Psoas muscle (tissue), 8 donors: ENCODE measurements at places on chromosomes 4 and X. TPM values are rescaled to one million over a fixed set of nuclear protein-coding genes. Genes with fewer than 3 reads are reported as not detected.

- DNase-seq, result no peak
Observed at GRCh38 chr4:181161669-181162068, 1081.5 kb upstream of the TENM3 start.

DNA sequence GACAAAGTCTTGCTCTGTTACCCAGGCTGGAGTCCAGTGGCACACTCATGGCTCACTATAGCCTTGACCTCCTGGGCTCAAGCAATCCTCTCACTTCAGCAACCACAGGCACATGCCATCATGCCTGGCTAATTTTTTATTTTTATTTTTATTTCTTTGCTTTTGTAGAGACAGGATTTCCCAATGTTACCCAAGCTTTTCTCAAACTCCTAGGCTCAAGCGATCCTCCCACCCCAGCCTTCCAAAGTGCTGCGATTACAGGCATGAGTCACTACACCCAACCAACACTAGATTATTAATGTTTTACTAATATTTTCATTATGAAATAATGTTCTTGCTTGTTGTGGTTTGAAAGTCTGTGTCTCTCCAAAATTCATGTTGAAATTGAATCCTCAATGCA lies 5.2 kb upstream of the ACTRT1 start:
- no peak for DNase-seq

The C4orf50 gene
- polyA plus RNA-seq, result not detected

GRCh38 chr4:88413801-88414200 lies 35.1 kb downstream of the HERC6 start:
- DNase-seq, result no peak

The IRF2 gene
- 21.1 TPM for polyA plus RNA-seq

GRCh38 chrX:23341452-23341851 lies 6.8 kb downstream of the PTCHD1 start:
- DNase-seq, result no peak

DNA sequence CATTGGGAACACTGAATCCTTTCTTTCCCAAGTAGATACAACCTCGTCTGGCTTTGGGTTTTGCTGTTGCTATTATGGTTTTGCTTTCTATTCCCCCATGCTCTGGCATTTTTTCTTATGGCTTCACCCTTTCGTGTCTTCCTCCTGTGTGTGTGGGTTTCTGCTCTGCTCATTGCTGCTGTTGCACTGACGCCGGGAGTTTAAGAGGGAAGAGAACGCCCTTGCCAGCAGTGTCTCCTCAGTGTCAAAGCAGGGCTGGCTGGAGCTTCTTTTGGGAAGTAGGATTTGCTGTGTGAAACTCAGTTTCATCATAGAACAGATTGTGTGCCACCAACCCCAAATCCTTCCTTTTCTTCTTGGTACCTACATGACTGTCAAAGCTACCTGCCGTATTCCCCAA lies 63.7 kb downstream of the CLDN22 start:
- no peak for DNase-seq

The ARHGAP4 gene
- polyA plus RNA-seq, result 5.8 TPM

DNA sequence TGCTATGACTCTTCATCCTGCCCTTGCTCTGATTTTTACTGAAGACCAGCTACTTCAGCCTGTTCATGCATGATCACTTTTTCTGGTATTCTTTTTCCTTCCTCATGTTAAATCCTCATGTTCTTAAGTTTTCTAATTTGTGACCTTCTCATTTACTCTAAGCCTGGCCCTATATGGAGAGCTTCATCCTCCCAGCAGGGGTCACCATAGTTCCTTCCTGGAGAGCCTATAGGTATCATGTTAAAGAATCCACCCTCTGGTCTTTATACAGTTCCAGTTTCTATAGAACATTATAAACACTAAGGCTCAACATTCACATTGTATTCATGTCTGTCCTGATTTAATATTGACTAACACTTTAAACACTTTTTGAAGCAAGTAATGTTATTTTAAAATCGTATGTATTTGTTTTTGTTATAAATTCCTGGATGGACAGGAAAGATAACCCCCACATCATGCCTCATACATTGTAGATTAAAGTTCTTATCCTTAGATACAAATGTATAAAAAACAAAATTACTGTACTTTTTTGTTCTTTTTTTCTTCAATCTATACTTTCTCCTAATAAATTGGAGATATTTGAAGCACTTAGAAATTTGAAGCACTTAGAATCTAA lies 53.8 kb upstream of the OTUD4 start:
- no peak for DNase-seq

DNA sequence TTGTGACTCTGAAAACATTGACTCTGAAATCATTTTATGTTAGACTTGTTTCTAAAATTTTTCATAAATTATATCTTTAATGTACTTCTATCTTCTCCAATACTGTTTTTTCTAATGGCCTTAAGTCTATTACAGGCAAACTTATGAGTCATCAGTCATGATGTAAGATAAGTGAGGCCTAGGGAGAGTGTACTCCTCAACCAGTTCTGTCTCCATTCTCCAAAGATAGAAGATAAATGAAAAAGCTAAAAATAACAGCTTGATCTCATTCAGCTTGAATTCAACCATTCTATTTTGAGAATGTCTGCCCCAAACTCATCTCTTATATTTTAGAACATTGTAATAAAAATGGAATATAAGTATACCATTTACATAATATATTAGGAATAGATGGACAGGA lies 34.5 kb downstream of the STBD1 start:
- no peak for DNase-seq

DNA sequence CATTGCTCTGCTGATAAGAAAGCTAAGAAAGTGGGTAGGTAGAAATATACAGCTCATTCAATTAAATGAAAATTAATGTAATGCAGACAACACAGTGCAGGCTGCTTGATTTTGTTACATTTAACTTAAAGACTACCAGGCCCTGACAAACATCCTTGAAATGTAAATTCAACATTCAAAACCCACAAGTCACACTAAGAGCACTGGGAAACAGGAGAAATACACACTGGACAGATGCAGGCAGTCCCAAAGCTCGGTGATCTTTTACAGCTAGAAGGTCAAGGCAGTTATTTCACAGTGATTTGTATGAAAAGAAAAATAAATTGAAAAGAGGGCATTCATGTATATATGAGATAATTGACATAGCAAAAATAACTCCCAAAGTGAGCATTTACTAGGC lies 94.3 kb upstream of the PLAC1 start:
- no peak for DNase-seq

DNA sequence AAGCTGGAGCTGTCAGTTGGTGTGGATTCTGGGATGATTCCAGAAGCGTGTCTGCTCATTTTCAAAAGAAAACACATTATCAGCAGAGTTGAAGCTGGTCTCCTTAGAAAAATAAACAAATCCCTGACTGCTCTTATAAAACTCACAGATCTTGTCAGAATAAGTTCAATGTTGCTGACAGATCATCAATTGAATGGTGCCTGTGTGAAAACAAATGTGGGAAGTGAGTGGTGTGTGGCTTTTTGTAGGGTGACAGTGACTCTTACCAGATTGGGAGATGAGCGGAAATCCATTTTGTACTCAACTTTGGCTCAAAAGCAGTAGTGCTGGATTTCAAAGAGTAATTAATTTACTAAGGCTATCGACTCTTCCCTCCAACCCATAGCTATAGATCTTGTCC lies 807.8 kb downstream of the RAPGEF2 start:
- DNase-seq, result no peak

DNA sequence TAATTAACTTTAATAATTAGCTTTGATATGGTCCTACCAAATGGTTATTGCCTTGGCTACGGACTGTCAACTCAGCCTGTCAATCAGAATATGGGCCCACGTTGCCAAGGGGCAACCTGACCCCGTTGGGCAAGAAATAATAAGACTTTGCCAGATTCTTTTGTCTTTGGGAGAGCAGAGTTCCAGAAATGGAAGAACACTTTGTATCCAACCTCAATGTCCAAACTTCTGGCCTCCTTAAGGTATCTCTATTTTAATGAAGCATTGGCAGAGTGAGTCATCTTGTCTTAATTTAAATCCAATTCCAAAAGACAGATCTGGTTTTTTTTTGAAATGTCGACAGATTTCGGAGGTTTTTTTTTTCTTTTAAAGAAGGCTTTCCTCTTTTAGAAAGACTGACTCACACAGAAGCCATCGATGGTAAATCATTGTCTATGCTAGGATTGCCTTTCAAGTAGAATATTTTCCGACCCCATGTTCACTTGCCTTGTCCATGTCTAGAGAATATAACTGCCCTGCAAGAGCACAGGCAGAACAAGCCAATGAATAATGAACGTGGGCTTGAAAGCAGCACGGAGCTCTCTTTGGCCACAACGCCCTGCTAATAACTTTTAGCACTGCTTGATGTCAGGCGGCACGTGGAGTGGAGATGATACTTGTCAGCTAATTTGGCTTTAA lies 190.3 kb upstream of the GATB start:
- no peak for DNase-seq

- no peak for DNase-seq
Observed at GRCh38 chrX:65607070-65607742, 60.2 kb upstream of the MSN start.

The CCDC158 gene
- not detected for polyA plus RNA-seq

The CPLX1 gene
- 0.44 TPM for polyA plus RNA-seq

GRCh38 chr4:42306221-42307109 lies 90.8 kb upstream of the SHISA3 start:
- DNase-seq, result peak; percentile 30

DNA sequence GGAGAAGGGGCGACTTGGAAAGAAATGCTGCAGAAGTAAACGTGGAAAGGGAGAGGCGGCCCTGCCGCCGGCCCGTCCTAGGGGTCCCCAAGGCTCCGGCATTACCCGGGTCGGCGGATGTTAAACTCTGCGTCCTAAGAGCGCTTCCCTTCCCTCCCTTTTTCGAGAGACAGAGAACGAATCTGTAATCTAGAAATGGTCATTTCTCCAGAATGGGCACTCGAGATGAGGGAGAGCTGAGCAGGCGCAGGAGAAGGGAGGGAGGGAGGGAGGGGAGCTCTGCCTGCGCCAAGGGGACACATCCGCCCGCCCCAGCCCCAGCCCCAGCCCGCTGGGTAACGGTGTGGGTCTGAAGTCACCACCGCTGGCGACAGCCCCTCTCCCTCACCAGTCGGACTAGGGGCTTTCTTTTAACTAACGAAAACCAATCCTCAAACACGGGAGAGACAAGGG lies 1.7 kb downstream of the HCFC1 start:
- peak; percentile 72 for DNase-seq

DNA sequence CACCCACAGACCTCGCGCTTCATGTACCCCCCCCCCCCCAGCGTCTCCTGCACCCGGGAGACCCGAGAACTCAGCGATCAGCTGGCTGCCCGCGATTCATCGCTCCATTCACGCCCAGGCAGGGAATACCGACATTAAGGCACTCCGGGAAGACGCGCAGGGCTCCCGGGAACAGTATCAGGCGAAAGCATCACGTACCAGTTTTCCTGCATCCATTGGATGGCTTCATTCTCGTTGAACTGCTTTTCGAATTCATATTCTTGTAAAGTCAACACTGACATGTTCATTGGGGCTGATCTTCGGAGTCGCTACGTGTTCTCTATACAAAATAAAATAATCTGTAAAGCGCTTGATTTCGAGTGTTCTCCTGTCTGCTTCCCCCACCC lies 373 bp downstream of the ELOVL6 start:
- no peak for DNase-seq

The SLC10A4 gene
- polyA plus RNA-seq, result 0.18 TPM

- no peak for DNase-seq
Observed at GRCh38 chr4:126800575-126801141, 832.1 kb upstream of the INTU start.

The TMEM271 gene
- not detected for polyA plus RNA-seq

DNA sequence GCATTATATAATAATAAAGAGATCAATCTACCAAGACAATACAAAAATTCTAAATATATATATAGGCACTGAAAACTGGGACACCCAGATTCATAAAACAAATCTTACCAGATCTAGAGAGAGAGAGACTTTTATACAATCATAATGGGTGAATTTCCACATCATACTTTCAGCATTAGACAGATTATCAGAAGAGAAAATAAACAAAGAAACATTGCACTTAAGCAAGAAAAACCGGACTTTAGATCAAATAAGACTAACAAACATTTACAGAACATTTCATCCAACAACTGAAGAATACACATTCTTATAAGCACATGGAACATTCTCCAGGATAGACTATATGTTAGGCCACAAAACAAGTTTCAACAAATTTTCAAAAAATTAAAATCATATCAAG lies 245.1 kb downstream of the INPP4B start:
- DNase-seq, result no peak

The PHF8 gene
- 8.8 TPM for polyA plus RNA-seq

The SPANXD gene
- not detected for polyA plus RNA-seq

DNA sequence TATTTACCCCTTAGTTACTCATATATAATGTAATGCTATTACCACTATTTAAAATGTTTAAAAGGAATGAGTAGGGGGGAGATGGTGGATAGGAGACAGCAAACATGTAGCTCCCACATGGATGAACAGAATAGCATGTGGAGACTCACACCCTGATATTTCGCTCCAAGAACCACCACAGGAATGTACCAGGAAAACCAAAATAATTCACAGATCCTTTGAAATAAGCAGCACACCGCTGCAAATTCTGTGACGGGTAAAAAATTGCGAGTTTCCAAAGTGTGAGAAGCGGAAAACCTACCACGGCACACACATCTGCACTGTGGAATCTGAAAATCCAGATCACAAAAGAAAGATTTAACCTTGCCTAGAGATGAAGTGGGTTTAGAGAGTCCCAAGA lies 428.2 kb downstream of the TLL1 start:
- no peak for DNase-seq

DNA sequence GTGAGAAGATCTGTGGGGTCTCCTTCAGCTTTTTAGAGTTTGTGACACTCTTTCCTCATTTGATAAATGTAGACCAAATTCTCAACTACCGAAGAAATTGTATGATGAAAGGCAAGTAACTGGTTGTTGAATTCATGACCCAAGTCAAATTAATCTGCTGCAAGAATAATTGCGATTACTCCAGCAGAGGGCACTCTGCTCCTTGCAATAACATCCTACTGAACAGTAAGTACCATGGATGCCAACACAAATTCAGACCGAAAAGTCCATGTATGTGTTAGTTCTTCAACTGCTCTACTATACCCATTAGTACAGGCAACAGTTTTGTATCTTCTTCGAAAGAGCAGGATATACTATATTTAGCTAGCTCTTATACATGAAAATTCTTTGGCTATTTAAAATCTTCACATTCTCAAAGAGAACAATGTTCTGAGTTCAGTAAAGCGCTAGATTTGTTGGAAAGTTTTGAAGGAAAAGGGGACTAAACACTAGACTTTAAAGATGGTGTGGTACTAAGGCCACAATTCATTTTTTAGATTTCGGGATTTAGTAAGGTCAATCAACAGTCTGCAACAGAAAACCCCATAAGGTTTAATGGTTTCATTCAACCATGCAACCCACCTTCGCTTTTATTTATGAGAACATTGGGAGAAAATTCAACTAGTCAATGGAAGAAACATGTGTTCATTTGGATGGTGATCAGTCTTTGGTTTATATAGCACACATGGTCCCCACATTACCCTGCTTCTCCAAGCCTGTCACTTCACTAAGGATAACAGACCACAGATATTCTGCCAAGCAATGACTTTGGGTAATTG lies 105.4 kb upstream of the TBC1D9 start:
- peak; percentile 14 for DNase-seq

The CCDC120 gene
- polyA plus RNA-seq, result 0.43 TPM

- no peak for DNase-seq
Observed at GRCh38 chrX:3462166-3462508, 115.7 kb upstream of the MXRA5 start.

- DNase-seq, result no peak
Observed at GRCh38 chr4:107893171-107894137, 37.9 kb upstream of the CYP2U1 start.

- DNase-seq, result peak; percentile 80
Observed at GRCh38 chr4:25938787-25939186, 24.8 kb downstream of the SMIM20 start.

GRCh38 chr4:65658117-65658516 lies 12.2 kb downstream of the EPHA5 start:
- DNase-seq, result no peak
